Stimulated activated CD4-positive, alpha-beta T cell treated with anti-CD3 and anti-CD28 coated beads, Interleukin-4, amount 100 ng/mL, for 4 hours (primary cell): ENCODE measurements at places on chromosomes 2 and 18.

- no peak for DNase-seq
These were observed 20.3 kb downstream of the KCNG2 start for GRCh38 chr18:79818036-79818435.

- DNase-seq, result no peak
These were observed 186.4 kb downstream of the EPHA4 start for GRCh38 chr2:221385716-221386115.

- DNase-seq, result no peak
These were observed 65.4 kb upstream of the ACAA2 start for GRCh38 chr18:49878567-49879270.

- no peak for DNase-seq
These were observed 12.4 kb upstream of the RPL37A start for GRCh38 chr2:216486271-216486670.

DNA sequence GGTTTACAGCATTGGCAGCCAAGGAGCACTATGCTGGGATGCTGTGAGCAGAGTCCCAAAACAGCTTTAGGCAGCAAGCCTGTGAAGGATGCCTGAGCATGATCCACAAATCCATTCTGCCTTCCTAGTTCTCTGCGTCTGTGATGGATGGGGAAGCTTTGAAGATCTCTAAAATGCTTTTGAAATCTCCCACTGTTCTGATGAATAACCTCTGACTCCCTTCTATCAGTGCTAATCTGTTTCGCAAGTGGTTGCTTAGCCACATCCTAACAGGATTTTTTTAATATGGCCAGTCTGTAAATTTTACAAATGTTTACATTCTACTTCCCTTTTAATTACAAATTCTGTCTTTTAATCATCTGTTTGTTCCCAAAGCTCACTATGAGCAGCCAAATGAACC lies 319.2 kb downstream of the GULP1 start:
- DNase-seq, result no peak

DNA sequence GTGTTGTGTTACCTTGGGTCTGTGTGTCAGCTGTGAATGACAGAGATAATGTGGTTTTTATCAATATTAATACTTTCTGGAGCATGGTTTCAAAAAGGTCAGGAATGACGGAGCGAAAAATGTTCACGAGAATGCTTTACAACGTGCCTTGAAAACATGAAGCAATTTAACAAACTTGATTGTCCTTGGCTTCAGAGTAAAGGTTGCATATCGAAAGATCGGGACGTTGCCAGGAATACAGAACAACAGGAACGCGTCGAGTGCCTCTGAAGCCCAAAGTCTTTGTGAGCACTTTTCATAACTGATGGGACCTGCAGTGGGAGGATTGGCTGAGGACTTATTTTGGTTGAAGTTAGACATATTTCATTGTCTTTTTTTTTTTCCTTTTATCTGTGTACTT lies 206.1 kb downstream of the ZNF407 start:
- no peak for DNase-seq

- DNase-seq, result no peak
These were observed 4.6 kb downstream of the MAPRE2 start for GRCh38 chr18:35045806-35046205.

DNA sequence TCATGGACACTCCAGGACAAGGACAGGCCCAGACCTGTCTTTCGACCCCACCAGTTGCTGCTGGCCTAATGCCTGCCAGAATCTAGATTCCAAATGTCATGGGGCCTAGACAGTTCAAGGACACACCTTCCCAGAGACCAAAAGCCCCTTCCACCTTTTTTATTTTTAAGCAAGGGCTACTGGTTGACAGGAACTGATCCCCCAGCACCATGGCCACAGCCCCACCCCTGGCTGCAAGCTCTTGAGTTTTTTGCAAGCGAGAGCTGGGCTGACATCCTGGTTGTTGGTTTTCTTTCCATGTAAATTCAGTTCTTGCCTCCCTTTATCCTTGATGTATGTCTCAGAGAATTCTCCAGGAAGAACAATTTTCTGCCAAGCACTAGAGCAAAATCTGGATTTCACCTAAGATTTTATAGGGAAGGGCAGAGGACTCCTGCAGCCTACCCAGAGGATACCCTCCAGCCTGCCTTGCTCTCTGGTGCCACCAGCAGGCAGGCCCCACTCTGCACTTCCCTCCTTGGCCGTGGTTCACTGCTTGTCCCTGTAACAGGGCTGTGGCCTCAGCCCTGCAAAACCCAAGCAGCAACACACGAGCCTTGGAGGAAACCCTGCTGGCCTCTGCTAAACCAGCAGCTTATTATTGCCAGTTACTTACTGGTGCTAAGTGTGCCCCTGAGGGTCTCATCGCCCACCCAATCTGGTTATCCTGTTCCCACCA lies 97.7 kb downstream of the TWIST2 start:
- DNase-seq, result no peak
